ENCODE measurements at places on chromosomes 4 and X.

GRCh38 chr4:79385641-79386040, 22.4 kb downstream of the GK2 start:
- no peak for DNase-seq

DNA sequence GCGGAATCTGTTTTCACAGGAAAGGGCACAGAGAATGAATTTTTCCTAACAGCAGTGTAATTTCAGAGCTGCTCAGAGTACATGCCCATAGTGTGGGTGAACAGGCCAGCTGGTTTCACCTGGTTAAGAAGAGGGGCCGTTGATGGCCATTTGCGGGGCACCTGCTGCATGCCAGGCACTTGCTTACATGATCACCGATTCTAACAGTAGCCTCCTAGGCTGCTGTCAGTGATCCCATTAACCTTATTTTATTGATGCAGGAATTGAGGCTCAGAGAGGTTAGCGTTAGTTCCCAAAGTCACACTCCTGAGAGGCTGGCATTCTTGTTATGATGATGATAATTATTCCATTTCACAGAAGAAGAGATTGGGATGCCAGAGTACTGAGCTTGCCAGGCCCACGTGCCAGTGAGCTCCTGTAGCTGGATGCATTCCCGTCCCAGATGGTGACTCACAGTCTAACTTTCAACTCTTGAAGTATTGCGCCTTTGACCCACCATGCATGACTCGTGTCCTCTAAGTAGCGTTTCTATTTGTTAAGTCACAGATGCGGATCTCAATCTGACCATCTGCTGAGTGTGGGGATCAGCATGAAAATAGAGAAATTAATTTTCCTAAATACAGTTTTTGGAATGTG, 76.5 kb downstream of the PSAPL1 start:
- no peak for DNase-seq

GRCh38 chr4:159141193-159141592, 38.3 kb downstream of the RAPGEF2 start:
- no peak for DNase-seq

DNA sequence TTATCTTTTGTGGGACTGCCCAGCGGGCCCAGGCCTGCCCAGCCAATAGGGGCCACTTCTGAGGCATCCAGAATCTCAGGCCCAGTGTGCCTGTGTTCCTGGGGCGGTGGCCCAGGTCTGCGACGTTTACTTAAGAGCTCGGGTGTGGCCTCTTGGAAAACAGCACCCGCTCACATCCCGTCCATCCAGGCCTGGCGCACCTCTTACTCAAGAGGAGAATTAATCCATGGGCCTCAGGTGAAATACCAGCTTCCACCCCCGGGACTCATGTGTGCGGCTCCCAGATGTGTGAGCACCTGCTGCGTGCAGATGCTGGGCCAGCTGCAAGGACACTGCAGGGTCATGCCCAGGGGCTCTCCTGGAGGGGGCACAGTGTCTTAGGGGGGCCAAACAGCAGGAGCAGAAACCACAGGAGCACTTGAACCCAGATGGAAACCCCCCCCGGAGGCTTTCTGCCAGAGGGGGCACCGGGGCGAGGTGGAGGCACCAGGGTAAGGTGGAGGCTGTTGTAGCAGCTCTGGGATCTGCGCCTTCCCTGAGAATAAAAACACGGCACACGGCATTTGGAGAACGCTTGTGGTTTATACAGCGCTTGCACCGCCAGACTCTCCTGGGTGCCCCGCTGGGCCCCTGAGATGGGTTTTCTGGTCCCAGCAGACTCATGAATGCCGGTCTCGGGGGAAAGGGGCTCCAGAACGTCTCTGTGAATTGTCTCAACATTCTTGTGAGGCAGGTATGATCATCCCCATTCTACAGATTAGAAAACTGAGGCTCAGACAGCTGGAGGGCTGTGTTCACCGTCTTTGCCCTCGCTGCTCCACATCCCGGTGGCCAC, 2.8 kb downstream of the PSAPL1 start:
- no peak for DNase-seq

GRCh38 chr4:146482788-146483187, 39.0 kb downstream of the SLC10A7 start:
- DNase-seq: no peak

- no peak for DNase-seq
Observed at GRCh38 chr4:76486588-76487276, 51.7 kb downstream of the SHROOM3 start.

GRCh38 chr4:148196164-148196563, 246.1 kb downstream of the NR3C2 start:
- DNase-seq: no peak

GRCh38 chrX:154751203-154751668, 359 bp upstream of the GAB3 start:
- no peak for DNase-seq

GRCh38 chrX:63889001-63889400, 104.0 kb upstream of the ARHGEF9 start:
- DNase-seq: no peak

DNA sequence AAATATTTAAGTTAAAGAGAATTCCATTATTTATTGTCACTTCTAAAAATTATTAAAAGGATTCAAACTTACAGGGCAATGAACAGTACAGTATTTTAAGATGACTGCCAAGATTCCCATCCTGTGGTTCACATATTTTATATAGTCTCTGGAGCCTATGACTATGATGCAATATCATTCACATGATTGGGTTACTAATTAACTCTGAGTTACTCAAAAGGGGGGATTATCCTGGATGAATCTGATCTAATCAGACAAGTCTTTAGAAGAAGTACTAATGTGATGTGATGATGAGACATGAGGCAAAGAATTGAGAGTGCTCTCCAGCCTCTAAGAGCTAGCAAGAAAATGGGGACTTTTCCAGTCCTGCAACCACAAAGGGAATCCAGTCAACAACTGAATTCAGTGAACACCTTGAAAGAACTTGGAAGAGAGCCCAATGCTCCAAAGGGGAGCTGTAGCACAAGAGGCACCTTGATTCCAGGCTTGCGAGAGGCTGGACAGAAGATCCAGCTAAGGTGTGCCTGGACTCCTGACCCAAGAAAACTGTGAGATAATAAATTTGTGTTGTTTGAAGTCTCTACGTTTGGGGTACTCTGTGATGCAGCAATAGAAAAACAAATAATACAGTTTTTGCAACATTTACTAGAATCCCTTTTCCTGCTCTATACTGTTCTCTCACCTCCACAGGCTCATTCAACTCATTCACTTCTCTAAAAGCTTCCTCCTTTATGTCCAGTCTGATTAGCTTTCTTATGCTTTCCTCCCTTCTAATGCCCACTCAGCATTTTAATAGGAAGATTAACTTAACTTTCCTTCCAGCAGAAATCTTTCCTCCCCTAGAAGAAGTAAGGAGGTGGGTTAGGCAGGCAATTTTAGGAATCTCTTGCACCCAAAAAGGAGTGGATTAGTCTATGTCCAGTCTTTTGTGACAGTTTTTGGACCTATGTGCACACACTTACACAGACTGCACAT, 133.8 kb upstream of the LCORL start:
- DNase-seq: no peak

GRCh38 chrX:120672841-120673530, 43.1 kb upstream of the C1GALT1C1 start:
- no peak for DNase-seq

DNA sequence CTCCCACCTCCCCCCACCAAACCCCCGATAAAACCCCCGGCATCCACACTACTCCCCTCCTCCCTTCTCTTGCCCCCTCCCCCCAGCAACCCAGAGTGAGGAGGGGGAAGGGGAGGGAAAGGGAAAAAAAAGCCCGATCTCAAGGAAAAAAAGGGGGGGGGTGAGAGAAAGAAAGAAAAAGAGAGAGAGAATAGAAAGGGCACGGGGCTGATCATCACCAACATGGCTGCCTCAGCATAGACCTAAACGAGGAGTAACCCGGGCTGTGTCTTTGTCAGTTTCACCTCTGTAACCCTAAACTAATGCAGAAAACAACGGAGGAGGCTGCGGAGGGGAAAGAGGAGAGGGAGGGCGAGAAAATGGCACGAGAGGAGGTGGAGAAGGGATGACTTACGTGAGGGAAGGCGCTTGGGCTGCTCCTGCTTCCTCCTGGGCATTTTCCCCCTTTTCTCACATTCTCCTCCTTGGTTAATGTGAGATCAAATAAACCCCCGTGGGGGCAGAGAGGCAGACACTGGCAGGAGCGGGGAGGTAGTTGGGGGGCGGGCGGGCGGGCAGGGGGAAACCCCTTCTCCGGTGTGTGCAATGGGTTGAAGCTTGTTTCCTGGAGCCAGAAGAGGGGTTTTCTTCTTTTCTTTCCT, 532 bp downstream of the ZNF827 start:
- no peak for DNase-seq

DNA sequence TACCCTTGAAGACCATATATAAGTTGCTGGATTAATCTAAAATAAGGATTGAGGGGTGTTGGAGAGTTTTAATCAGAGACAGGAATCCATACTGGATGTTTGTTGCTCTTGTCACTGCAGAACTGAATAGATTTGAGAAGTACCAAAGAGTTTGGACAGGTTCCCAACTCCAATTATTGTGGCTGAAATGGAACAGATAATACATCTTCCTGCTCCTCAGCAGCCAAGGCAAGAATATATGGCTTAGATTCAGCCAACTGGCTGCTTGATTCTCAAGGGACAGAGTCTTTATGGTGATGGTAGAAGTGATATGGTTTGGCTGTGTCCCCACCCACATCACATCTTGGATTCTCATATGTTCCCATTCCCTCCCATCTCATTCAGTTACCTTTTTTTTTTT, 97.0 kb upstream of the PDHA2 start:
- DNase-seq: no peak

GRCh38 chr4:4788573-4788972, 70.9 kb upstream of the MSX1 start:
- no peak for DNase-seq

DNA sequence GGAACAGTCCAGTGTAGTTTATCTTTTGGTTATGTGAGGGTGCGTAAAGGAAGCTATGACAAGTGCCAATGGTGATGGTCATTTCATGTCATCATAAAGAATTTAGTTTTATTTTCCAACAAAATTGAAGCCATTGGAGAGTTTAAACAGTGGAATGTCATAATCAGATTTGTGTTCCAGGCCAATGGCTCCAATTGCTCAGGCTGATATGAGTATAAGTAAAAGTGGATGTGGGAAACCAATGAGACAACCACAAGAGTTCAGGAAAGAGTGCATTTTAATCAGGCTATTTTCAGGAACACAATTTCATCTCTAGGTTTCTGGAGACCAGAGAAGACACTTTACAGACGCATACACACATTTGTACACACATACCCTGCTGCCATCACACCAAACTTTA, 20.7 kb downstream of the SPANXC start:
- DNase-seq: no peak

DNA sequence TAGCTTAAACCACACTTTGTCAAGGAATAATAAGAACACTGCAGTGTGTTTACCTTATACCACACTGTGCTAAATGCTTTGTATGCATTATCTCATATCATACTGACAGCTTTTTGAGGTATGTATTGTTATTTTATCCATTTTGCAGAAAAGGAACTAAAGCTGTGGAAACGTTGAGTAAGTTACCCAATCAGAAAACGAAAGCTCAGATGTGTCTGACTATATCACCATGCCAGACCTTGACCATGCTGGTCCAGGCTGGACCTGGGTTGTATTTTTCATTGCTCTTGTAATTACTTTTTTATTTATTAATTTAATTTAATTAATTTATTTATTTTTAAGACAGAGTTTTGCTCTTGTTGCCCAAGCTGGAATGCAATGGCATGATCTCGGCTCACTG, 2.1 kb downstream of the HSD17B11 start:
- DNase-seq: no peak

- DNase-seq: no peak
Observed at GRCh38 chr4:119314356-119314755, 7.6 kb downstream of the FABP2 start.

- no peak for DNase-seq
Observed at GRCh38 chrX:144946666-144947065, 300.6 kb upstream of the SPANXN1 start.

- DNase-seq: no peak
Observed at GRCh38 chr4:71303850-71304249, 35.0 kb upstream of the SLC4A4 start.

GRCh38 chr4:24321131-24321530, 263.2 kb downstream of the DHX15 start:
- DNase-seq: no peak

- DNase-seq: no peak
Observed at GRCh38 chr4:81019006-81019405, 11.5 kb upstream of the BMP3 start.

- no peak for DNase-seq
Observed at GRCh38 chrX:115214151-115214550, 19.7 kb downstream of the LRCH2 start.

DNA sequence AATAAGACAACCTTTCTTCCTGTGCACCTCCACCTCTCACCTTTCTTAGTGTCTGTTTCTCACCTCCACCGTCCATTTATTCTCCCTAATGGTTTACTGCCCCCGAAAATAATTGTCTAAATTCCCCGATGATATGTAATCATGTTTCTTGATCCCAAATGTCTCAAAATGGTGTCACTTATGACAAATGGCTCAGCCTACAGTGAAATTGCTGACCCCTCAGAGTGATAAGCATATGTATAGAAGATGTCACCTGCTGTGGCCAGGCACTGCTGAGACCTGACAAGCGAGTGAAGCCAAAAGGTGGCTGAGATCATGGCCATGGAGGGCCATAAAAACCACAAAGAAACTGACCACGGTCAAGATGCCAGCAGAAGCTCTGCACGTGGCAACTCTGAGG, 35.7 kb downstream of the MSL3 start:
- no peak for DNase-seq

GRCh38 chrX:73758250-73758649, 195.3 kb downstream of the CHIC1 start:
- no peak for DNase-seq

DNA sequence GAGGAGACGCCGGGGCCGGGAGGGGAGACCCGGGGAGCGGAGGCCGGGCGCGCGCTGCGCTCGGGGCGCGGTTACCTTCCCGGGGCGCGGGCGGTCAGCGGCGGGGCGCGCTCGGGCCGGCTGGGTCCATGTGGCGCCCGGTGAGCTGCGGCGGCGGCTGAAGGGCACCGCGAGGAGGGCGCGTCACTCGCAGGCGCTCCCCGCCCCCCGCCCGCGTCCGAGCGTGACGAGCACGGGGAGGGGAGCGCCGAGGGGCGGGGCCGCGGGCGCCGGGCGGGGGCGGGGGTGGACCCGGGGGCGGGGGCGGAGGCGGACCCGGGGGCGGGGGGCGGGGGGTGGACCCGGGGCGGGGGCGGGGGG, at the start of gene CPLX1:
TSS of gene CPLX1 (minus strand) at position 159 of the 360 bp plus-strand sequence. CDS start 1,607 bp downstream, outside the sequence.
- no peak for DNase-seq

- no peak for DNase-seq
Observed at GRCh38 chrX:118652717-118653116, 74.7 kb upstream of the IL13RA1 start.

- DNase-seq: no peak
Observed at GRCh38 chr4:108937066-108937465, 174.2 kb upstream of the ETNPPL start.

DNA sequence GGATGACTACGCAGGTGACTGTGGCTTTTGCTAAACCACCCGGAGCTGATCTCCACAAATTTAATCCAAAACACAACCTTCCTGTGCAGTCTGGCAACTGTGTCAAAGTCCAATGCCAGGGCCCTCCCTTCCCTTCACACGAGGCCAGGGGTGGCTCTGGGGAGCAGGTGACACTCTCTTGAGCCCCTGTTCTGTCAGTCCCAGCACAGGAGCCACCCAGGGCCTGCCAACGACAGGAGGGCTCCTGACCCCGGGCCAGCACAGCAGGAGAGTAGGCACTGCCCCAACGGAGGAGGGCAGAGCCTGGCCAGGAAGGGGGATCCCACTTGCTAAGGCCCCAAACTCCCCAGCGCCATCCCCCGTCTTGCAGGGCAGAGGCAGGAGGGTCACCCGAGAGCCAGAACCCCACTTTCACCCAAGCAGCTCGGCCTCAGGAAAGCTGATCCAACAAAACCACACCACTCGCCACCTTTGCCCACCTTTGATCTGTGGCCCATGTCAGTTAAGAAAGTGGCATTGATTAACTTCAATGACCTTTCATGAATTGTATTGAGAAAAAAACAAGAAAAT, 44.7 kb downstream of the FAM53A start:
- no peak for DNase-seq

Data from hematopoietic multipotent progenitor cell treated with erythropoietin and hydrocortisone succinate and interleukin-3 and kit ligand, for 15 days (in vitro differentiated cells).